ENCODE measurements at places on chromosomes 7 and 10.
A peak's percentile ranks its signal among the peaks of the same experiment; 100 is the strongest.

GRCh38 chr7:111392294-111392693 lies 170.0 kb downstream of the IMMP2L start:
- no peak for DNase-seq

GRCh38 chr7:139153832-139154231 lies 44.3 kb upstream of the ZC3HAV1 start:
- peak; percentile 89 for DNase-seq

DNA sequence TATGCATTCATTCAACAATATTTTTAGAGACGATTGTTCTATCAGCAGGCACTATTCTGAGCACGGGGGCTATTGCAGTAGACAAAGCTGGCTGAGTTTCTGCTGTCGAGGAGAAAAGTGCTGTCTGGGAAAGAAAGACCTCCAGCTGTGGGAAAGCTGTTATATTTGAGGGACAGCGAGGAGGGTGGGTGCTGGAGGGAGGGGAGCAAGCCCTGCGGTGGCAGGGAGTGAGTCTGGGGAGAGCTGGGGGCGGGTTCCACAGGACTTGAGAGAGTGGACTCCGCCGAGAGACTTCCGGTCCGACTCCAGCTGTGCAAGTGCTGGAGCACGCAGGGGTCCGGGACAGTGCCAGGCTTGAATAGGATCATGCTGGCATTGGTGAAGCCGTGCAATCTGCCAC lies 602.1 kb upstream of the FOXK1 start:
- DNase-seq, result no peak

GRCh38 chr10:24982319-24983112 lies 30.1 kb upstream of the PRTFDC1 start:
- DNase-seq, result no peak

- no peak for DNase-seq
Measured at GRCh38 chr7:121023683-121024511, 35.4 kb downstream of the CPED1 start.
